ENCODE measurements at places on chromosomes 4 and X. TPM values are rescaled to one million over a fixed set of nuclear protein-coding genes. Genes with fewer than 3 reads are reported as not detected.

CYSLTR1 gene
- total RNA-seq: not detected

OPN1MW gene
- total RNA-seq: not detected

ARL9 gene
- total RNA-seq: not detected

RPA4 gene
- total RNA-seq: not detected
